ENCODE measurements at places on chromosomes 5 and 9.

- no peak for DNase-seq
These were observed 67.1 kb upstream of the SNX2 start for GRCh38 chr5:122707796-122708195.

DNA sequence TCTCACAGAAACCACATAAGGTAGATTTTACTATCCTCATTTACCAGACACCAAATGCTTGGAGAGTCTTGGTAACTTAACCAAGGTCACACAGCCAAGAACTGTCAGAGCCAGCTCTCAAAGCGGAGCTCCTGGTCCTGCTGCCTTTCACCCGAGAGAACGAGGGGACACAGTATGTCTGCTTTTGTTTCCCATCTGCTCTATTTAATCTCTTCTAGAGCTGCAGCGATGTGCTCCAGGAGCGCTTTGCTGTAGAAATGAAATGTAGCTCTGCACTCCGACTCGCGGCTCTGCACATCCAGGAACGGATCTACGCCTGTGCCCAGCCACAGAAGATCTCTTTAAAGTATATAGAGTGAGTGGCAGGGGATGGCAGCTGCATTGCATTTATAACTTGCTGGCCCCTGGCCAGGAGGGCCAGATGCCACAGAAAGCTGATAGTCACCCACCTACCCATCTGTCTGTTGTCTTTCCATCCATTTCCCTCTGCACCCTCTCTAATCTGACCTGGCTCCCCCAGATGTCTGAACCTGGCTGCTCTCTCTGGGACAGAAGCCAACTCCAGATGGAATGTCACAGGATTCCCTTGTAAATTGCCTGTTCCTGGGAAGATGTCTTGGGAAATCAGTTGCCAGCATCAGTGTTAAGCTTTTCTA, 21.4 kb upstream of the TRMT10B start:
- no peak for DNase-seq

- no peak for DNase-seq
These were observed 289.9 kb upstream of the SMC2 start for GRCh38 chr9:103804077-103804735.

- no peak for DNase-seq
These were observed 140.5 kb downstream of the NPR3 start for GRCh38 chr5:32851559-32852173.

DNA sequence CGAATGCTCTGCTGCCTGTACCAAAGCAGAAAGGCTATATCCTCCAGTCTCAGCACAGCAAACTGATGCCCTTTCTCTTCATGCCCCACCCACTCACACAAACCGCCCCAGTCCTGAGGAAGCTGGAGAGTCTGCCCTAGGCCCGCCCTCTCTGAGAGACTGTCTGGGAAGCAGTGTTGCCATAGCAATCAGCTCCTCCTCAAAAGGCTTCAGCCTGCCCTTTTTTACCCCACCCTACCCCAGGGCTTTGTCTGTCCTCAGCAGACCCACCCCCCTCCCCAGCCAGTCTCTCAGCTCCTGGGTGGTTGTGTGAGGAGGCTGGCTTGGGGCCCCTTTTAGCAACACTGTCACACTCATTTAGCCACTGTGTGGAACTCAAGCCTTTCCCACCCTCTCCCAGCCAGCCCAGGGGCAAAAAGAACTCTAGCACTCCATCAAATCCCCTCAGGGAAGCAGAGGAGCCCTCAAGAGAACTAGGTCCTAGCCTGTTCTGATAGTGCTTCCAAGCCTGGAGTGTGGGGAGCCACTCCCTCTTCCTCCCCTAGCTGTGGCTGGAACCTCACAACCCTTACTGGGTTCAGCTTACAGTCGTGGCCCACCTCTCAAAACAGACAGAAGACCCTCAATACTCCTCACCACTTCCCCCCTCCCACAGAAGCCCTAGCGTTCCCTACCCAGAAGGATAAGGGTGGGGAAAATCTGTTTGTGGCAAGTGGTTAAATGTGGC, 1.4 kb downstream of the ATOSB start:
- DNase-seq: peak; percentile 88

DNA sequence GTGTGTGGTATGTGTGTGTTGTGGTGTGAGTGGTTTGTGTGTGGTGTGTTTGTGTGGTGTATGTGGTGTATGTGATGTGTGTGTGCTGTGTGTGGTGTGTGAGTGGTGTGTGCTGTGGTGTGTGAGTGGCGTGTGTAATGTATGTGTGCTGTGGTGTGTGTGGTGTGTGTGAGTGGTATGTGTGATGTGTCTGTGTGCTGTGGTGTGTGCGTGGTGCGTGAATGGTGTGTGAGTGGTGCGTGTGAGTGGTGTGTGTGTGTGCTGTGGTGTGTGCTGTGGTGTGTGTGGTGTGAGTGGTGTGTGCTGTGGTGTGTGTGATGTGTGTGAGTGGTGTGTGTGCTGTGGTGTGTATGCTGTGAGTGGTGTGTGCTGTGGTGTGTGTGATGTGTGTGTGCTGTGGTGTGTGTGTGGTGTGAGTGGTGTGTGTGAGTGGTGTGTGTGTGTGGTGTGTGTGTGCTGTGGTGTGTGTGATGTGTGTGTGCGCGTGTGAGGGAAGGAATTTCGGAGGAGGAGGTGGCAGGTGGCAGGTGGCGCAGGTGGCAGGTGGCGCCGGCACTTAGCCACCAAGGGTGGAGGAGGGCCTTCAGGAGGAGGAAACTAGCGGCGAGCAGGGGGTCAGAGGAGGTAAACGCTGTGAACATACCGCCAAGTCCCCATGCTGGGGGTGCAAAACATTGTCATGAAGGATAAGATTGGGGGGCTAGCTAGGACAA, 191.8 kb downstream of the MELK start:
- DNase-seq: no peak

GRCh38 chr5:14735944-14736343, 71.4 kb downstream of the OTULIN start:
- no peak for DNase-seq

DNA sequence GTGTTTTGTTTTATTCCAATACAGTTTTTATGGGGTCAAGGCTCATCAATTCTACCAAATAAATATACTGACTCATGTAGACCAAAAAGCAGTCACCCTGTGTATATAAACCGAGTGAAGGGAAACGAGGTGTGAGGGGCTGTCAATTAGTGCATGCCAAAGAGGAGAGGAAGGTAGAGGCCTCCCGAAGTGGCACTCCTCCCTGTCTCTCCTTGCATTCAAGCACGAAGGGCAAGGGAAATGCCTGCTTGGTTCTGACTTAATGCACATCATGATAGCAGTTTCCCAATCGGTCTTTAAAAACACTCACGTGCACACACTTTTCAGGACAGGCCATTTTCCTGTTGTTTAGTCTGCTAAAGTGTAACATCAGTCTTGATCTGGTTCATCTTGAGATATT, 125.6 kb upstream of the SLCO6A1 start:
- no peak for DNase-seq

DNA sequence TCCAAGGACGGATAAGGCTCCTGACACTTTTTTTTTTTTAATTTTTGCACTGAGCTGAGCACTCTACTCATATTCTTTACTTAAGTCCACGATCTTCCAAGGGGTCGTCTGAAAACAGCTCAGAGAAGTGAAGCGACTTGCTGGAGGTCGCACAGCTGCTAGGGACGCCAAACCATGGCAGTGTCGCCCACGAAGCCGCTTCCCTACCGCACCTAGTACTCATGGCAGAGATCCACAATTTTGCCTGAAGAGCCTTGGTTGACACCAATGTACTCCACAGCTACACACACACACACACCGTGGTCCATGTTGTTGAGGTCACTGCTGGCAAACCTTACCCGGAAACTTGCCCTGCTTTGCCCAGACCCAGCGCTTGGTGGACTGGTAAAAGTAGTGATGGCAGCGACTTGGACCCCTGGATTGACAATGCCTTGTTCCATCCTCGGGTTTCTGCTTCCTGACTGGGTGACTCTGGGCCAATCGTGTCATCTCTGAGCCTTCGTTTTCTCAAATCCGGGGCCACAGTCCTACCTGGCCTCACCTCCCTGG, 521 bp upstream of the SLIT3 start:
- no peak for DNase-seq

- DNase-seq: no peak
These were observed 66.7 kb upstream of the ADRA1B start for GRCh38 chr5:159849437-159850083.

DNA sequence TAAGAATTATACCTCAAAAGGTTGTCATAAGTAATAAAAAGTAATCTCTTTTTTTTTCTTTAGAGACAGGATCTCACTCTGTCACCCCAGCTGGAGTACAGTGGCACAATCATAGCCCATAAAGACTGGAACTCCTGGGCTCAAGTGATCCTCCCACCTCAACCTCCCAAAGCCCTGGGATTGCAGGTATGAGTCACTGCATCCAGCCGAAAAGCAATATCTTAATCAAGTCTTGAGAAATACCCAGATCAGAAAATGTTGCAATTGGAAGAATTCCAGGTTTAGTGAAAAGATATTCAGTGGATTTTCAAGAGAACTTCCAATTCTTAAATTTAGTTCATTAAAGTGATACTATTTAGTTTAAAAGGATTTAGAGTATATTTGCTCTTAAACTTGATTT, 40.9 kb upstream of the IDNK start:
- no peak for DNase-seq

DNA sequence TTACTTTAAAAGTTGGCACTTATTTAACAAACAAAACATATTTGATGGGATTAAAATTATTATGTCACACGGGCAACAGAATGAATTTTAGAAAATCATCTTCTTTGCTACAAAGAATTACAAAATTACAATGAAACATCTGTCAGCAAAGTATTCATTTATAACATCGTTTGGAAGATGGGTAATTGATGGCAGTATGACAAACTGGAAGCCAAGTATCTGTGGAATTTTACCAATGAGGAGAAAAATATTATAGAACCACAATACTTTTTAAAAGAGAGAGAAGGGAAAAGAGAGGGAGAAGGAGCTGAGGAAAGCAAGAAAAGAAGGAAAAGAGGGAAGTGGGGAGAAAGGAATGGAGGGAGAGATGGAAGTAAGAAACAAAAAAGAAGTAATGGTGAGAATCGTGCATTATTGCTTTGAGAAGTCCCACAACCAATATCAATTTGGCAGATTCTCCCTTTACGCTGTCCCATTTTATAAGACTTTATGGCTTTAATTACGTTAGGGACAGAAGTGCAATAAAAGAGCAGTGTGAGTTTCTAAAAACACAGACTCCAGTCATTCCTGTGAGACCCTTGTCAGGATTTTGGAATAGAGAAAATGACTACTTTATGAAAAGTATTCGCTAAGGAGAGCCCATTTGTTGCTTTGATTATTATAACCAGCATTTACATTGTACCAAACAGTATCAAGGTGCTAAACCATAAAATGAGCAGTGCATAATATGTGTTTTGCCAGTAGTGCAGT, 76.7 kb downstream of the LURAP1L start:
- DNase-seq: no peak

- DNase-seq: no peak
These were observed 652.3 kb upstream of the FTMT start for GRCh38 chr5:121199216-121199999.

DNA sequence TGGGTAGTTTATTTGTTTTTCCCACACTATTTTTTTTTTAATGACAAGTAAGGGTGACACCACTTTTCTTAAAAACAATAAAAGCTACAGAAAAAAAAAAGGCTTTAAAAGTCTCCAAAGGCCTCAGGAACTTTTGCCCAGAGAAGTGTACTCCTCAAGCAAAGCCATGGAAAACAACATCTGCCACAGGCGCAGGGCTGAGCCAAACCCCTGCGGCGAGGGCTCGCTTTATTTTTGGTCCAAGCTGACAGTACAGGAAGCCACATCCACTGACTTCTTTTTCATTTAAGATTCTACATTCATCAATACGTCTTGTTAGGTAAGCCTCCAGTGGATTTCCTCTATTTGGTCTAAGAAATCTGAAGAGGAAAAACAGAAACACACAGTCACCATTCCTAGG, 51.9 kb upstream of the IFNK start:
- DNase-seq: no peak

DNA sequence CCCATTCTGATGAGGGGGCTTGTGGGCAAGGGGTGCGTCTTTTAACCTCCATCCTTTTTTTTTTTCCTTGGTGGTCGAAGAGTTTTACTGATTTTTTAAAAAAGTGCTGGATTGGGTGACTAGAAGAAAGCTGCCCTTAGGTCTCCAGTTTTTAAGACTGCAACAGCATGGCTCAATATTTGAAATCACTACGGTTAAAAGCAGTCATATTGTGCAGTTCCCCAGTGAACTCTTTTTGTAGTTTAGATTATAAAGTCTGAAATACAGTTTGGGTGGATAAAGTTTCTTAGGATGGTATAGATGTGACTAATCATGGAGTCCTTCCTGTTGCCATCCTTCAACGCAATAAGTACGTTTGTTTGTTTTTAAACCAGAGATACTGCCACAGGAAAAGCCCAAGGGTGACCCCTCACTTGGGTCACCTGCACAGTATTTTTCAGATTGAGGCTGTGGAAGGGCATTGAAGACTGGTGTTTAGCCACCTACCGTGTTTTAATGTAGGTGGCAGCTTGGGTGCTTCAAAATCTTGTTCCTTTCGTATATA, 520 bp upstream of the DHFR start:
- no peak for DNase-seq

DNA sequence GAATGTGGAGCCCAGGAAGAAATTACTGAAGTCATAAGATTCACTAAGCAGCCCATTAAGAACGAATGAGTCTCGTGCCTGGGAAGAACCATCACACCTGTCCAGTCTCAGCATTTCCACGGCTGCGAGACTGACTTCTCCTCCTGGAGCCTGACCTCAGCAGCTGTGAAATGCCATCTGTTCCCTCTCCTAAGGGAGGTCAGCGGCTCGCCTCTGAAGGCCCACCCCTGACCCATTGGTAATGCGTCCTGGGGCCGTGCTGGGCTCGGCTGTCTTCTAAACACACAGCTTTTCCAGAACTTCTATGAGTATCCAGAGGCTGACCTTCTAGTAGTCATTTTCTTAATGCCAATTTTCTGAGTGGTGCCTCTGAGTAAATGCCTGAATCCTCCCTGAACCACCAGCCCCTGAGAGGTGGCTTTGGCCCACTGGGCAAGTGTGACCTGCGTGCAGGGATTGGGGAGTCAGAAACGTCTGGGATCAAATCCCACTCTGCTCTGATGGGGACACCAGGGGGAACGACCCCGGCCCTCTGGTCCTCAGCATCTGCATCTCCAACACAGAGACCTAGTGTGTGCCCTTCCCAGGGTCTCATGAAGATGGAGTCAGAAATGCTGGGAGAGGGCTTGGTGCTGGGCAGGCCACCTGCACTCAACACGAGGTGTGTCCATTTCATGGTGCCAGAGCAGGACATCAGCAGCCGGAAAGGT, 5.7 kb downstream of the SLC6A3 start:
- no peak for DNase-seq

GRCh38 chr5:72109625-72110024, 2.4 kb downstream of the MAP1B start:
- no peak for DNase-seq

DNA sequence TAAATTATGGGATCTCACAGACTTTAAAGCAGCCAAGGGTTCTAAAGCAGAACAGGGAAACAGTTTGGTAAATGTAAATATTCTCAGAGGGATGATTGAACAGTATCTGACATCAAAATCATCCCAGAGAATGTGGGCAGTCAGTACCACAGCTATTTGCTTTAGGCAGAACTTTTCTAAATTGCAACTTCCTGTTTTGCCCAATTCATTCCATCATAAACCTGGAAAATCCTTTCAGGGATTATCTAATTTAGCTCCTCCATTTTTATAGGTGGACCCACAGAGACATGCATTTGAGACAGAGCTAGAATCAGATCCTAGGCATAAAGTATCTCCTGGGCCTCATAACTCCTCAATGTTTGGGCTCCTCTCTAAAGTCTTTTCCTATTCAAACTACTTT, 12.4 kb downstream of the NR6A1 start:
- DNase-seq: no peak
